COR-L47 (cell line): ENCODE measurements at places on chromosomes 4 and X.

DNA sequence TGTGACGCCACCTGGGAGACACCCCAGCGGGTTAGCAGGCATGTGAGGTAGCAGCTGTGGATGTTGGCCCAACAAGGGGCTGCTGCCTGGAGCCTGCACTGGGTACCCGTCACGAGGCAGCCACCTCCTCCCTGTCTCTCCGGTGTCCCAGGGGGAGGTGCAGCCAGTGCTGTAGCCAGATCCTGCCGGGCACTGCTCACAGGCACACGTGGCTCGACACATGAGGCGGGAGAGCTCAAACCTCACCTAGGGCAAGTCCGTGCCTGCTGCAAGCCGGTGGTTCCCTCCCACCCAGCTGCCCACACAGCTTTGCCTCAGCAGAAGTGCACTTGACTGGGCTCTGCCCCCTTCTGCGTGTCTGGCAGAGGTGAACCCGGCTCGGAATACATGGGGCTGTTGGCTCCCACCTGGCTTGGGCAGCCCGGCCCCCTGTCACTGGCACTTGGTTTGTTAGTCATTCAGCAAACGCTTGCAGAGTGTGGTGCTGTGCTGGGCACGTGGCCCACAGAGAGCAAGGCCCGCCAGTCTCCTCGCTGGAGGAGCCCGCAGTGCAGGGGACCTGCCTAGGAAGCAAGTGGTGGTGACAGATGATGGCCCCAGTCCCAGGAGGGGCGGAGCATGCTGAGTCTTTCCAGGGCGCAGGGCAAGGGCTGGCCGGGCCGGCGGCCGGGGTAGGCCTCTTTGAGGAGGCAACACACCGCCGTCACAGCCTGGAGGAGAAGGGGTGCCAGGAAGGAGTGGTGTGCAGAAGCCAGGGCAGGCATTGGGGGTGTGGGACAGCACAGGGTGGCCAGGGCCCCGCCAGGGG lies 10.1 kb upstream of the SH3TC1 start:
- DNase-seq: peak; percentile 86

DNA sequence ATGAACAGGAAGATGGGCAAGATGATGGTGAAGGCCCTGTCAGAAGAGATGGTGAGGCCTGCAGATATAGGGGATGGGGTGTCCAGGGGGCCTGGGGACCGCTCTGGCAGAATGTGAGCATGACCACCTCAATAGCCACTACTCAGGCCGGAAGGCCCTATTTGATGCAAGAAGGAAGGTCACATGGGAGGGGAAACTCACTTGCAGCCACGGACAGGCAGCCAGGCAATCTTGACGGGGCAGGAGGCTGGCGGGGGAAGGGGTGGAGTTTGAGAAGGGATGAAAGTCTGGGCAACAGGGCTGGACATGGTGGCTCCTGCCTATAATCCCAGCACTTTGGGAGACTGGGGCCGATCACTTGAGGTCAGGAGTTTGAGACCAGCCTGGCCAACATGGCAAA lies 8.8 kb downstream of the SASH3 start:
- no peak for DNase-seq

- DNase-seq: no peak
These were observed 2.0 kb upstream of the USO1 start for GRCh38 chr4:75722417-75722816.

DNA sequence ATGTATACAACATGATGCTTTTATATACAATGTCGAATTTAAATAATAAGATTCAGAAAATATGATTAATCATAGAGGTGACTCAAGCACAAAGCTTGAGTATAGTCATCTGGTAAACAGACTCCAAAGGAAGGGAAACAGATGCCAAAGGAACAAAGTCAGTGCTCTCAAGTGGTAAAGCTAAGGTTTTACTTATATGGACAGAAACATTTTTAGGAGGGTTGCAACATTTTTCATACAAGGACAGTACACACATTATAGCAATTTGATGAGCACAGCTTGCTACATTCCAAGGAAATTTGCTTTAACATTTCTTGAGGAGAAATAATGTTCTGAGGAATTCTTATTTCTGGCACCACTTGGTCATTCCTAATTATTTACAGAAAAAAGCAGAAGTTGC lies 333.4 kb upstream of the AADAT start:
- DNase-seq: no peak

DNA sequence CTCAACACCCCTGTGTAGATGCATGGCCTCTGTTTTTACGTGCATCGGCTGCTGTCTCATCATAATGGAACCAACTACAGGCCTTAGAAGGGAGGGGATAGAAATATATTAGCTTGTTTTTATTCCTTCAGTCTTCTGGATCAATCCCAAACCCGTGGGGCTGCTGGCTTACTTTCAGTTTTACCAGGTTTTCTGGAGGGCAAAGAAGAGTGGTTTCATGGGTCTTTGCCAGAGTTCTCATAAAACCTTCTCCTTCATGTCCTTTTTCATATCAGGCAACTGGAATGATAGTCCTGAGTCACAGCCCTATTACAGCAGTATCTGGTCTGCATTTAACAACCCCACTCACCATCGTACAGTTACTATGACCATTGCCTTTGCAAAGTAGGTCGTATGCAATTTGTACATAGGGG lies 34.6 kb downstream of the PPP2R2C start:
- DNase-seq: no peak

- no peak for DNase-seq
These were observed 11.3 kb downstream of the DTHD1 start for GRCh38 chr4:36292556-36293188.

DNA sequence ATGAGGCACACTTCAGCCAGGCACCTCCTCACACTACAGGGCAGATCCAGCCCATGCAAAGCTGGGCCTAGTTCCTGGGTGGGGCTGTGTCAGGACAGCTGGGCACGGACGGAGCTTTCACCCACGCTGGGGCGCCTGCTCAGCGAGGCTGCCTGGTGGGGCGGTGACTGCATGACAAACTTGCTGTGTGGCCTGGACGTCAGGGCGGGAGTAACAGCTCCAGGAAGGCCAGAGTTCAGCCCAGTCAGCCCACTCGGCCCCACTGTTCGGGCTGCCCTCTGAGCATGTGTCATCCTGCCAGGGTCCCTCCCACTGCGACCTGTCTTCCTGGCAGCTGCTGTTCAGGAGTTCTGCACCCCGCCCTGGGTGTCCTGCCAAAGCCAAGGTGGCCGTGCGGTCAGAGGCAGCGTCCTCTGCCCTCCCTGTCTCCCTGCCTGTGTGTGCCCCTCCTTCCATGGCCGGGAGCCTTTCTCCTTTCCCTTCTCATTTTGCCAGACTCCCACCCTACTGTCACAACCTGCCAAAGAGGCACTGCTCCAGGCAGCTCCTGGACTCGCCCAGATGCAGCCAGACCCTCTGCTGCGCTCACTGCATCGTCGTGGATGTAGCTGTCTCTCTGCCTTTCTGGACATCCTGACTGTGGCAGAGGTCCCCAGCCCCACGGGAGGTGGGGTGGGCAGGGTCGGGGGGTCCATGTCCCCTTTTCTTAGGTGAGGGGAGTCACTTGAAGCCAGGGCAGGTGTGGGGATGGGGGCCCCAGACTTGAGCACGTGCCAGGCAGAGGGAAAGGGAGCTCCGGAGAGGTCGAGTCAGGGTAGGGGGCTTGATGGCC lies 33.0 kb upstream of the KIAA0232 start:
- no peak for DNase-seq

GRCh38 chrX:9151772-9152307 lies 117.9 kb upstream of the FAM9B start:
- no peak for DNase-seq

GRCh38 chr4:5660185-5660584 lies 48.2 kb downstream of the EVC2 start:
- DNase-seq: no peak

DNA sequence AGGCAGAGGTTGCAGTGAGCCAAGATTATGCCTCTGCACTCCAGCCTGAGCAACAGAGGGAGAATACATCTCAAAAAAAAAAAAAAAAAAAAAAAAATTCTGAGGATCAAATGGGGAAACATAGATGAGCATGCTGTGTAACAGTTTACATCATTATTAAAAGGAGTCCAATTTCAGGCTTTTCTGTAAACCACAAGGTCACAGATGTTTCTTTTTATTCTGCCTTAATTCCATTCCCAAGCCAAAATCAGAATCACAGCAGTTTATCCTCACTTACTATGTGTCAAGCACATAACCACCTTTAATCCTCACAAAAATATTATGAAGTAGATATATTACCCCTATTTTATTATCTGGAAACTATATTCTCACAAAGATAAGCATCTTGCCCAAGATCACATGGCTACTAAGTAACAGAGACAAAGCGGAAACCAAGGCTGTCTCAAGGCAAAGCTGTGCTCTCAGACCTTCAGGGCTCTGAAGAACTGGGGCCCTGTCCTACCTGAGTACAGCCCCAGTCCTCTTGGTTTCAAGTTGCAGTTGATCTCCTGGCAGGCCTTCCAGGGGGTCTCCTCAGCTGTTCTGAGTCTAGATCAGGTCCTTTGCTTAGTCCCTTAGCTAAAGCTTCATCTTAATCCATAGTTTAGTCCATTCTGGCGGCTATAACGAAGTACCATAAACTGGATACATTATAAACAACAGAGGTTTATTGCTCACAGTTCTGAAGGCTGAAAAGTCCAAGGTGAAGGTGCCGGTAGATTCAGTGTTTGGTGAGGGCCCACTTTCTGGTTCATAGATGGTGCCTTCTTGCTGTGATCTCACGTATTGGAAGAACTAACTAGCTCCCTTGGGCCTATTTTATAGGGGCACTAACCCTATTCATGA lies 141.3 kb downstream of the PALLD start:
- DNase-seq: no peak

- no peak for DNase-seq
These were observed 383.3 kb upstream of the ZFP42 start for GRCh38 chr4:187612301-187612700.

DNA sequence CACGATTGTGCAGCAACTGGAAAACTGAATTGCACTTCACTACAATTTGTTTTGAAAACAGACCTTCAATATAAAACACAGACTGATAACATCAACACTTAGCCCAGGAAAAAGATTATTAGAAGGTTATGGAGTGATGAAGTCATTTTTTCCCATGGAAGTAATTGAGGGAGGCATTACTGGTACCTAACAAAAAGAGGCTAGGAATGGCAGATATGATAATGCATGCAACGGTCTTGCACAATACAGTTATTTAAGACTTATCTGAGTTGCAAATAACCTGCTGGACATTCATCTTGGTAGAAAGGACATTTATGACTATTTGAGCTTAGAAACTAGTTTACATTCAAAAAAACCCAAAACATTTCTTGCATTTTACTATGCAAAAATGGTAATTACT lies 1031.9 kb downstream of the FAT4 start:
- no peak for DNase-seq

DNA sequence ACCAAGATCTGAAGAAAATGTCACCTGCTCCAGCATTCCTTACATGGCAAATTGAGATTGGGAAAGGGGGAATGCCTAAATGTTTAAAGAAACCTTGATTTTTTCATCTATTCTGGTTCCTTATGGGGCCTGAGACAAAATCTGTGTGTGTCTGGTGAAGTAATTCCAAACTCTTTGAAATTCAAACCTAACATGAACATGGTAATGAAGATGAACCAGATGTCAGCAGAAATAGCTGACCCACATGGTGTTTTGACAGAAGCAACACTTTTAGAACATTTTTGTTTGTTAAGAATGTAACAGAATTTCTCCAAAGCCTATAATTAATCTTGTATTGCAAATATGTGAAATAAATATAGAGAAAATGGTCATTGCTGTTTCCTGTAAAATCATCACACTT lies 133.0 kb downstream of the PARM1 start:
- no peak for DNase-seq

- no peak for DNase-seq
These were observed 43.1 kb downstream of the MAB21L2 start for GRCh38 chr4:150625033-150625432.

DNA sequence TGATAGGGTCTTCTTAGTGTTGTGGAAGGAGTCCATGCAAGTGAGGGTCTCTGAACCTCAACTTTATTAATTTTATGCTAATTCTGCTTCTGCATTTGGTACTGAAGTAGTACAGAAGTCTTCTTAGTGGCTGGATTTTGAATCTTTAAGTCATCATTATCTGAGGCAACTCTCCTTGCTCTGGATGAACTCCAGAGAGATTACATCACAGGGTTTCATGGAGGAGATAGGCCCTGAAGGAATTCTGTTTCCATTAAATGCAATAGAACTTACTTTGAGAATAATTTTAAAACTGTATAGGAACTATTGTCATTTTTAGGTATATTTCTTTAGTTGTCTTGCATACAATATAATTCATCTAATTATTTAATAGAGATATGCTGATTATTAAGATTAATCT lies 451.2 kb downstream of the FAT4 start:
- no peak for DNase-seq

DNA sequence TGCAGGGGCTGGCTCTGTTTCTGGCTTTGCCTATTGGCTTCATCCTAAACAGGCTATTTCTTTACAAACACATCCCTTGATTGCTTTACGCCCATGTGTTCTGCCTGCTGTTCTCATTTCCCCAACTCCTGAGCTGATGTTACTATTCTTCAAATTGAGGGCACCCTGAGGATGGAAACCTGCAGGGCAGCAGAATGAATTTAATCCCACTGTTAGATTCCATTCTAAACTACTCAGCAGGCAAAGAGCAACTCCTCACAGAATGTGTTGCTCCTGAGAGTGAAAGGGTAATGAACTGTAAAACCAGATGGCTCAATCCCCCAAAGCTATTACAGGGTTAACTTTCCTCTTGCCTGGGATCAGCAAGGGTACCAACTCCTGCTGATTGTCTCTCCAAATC lies 75.7 kb downstream of the ANKRD50 start:
- no peak for DNase-seq

- no peak for DNase-seq
These were observed 1.7 kb upstream of the IL3RA start for GRCh38 chrX:1334854-1335253.

- no peak for DNase-seq
These were observed 25.3 kb downstream of the FAM241A start for GRCh38 chr4:112170451-112170993.

GRCh38 chrX:108224218-108224617 lies 132.6 kb downstream of the ATG4A start:
- DNase-seq: no peak

DNA sequence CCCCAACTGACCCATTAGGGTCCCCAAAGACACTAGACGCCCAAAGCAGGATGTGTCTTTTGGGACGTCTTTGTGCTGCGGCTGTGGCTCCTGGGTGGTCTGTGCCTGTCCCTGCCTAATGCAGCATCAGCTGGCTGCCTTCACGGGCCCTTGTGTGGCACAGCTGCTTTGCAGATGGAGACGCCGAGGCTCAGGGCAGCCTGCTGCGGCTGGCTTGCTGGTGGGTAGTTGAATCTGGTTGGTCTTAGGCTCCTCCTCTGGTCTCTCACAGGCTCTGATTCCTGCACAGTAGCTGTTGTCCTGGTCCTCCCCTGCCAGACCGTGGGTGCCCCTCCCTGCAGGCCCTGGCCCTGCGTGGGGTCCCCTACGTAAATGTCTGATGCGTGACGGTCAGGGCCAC lies 8.1 kb downstream of the CPZ start:
- no peak for DNase-seq

GRCh38 chr4:23373261-23373660 lies 516.6 kb downstream of the PPARGC1A start:
- DNase-seq: no peak

GRCh38 chr4:153204728-153205648 lies 745 bp downstream of the TRIM2 start:
- DNase-seq: no peak

- DNase-seq: no peak
These were observed 280.0 kb upstream of the PCDH18 start for GRCh38 chr4:137812258-137812657.
